Activated CD8-positive, alpha-beta T cell treated with anti-CD3 and anti-CD28 coated beads for 36 hours (primary cell): ENCODE measurements at places on chromosomes 13 and 19.

DNA sequence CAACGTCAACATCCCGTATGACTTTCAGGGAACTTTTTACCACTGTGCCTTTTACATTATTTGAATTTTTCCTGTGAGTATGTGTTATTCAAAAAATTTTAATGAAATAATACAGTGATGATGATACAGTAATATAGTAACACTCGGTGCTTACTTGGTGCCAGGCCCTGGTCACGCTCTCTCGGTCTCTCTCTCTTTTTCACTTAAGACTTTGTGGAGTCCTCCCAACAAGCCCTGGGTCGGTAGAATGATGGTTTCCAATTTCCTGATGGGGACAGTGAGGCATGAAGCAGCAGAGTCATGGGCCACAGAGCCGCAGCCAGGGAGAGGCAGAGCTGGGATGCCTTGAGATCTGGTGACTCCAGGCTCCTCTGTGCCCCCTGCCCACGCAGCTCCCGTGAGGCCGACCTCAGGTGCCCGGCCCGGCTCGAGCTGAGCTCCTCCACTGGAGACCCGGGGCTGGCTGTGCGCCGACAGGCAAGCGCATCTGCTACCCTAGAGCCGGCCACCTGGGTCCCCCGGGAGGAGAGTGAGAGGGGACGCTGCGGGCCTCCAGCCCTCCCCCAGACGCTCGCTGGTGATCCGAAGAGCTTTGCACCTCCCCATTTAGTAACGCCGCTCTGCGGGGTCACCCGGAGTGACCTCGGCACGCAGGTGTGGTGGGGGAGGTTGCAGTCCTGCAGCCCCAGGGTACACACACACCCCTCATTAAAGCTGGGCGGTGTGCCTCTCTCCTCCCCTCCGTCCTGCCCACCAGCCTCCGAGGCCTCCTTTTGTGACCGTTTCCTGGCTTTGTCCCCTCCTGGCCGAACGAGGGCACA, 4.4 kb upstream of the SBK3 start:
- H3K4me1 ChIP-seq: peaks cover 2% of the 10 kb centered on the region
- DNase-seq: no peak
- H3K4me3 ChIP-seq: no peak overlapping the region
- H3K27me3 ChIP-seq: peaks cover 9% of the 10 kb centered on the region
- no peak overlapping the region for H3K27ac ChIP-seq
- no peaks in the 10 kb centered on the region for H3K36me3 ChIP-seq

- peaks cover 14% of the 10 kb centered on the region for H3K27me3 ChIP-seq
- peaks cover 7% of the 10 kb centered on the region for H3K4me1 ChIP-seq
- no peak overlapping the region for H3K4me3 ChIP-seq
- no peak overlapping the region for H3K27ac ChIP-seq
- no peak for DNase-seq
These were observed 52.5 kb downstream of the COLGALT1 start for GRCh38 chr19:17607936-17608335.

- DNase-seq: no peak
- no peak overlapping the region for H3K27ac ChIP-seq
- no peaks in the 10 kb centered on the region for H3K36me3 ChIP-seq
- no peak overlapping the region for H3K4me3 ChIP-seq
- peaks cover 7% of the 10 kb centered on the region for H3K4me1 ChIP-seq
- H3K27me3 ChIP-seq: no peaks in the 10 kb centered on the region
These were observed 53.5 kb upstream of the ALOX5AP start for GRCh38 chr13:30681843-30682242.

DNA sequence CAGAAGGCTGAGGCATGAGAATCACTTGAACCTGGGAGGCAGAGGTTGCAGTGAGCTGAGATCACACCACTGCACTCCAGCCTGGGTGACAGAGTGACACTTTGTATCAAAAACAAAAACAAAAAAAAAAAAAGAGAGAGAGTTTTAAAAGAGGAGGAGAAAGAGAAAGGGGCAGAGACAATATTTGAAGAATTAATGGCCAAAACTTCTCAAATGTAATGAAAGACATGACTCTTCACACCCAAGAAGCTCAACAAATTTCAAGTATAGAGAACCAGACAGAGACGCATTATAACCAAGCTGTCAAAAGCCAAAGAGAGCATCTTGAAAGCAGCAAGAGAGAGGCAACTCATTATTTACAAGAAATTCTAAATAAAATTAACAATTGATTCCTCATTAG, 36.9 kb upstream of the USP12 start:
- no peak overlapping the region for H3K27ac ChIP-seq
- H3K4me1 ChIP-seq: peaks cover 4% of the 10 kb centered on the region
- no peak overlapping the region for H3K4me3 ChIP-seq
- H3K27me3 ChIP-seq: no peaks in the 10 kb centered on the region
- H3K36me3 ChIP-seq: no peaks in the 10 kb centered on the region

- peaks cover 63% of the 10 kb centered on the region for H3K27me3 ChIP-seq
- H3K4me1 ChIP-seq: peaks cover 20% of the 10 kb centered on the region
These were observed 144.5 kb upstream of the ZNF536 start for GRCh38 chr19:30227661-30228112.

GRCh38 chr13:111925146-111925875, 141.6 kb upstream of the SOX1 start:
- DNase-seq: no peak
- no peaks in the 10 kb centered on the region for H3K36me3 ChIP-seq
- H3K4me3 ChIP-seq: no peak overlapping the region
- H3K27ac ChIP-seq: no peak overlapping the region

- no peaks in the 10 kb centered on the region for H3K27me3 ChIP-seq
- H3K27ac ChIP-seq: no peak overlapping the region
- peaks cover 48% of the 10 kb centered on the region for H3K36me3 ChIP-seq
- H3K4me1 ChIP-seq: no peaks in the 10 kb centered on the region
- DNase-seq: no peak
- H3K4me3 ChIP-seq: no peak overlapping the region
These were observed 16.5 kb downstream of the MIER2 start for GRCh38 chr19:328025-328505.
